ENCODE measurements at places on chromosomes 13 and 19.

DNA sequence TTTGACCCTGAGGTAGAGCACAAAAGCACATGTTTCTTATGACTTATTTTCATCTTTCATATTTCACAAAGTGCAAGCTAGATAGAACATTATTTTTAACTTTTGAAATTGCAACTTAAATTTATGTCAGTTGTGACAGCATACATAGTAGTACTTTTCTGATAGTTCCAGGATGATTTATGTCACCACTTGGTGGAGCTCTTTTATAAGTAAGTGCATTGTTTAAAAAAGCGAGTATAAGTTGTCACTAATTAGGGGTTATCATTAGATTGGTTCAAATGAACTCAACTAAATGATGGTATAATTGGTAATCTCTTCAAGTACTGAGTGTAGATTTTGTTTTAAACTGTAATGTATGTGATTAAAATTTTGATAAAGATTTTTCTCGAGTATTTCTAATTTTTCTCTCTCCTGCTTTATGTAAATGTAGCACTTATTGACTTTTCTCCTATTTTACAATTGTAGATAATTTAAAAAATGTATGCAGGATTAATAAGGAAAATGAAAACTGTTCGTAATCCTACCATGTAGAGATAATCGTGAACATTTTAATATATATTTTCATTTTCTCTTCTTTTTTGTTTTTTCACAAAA lies 31.1 kb downstream of the RB1 start:
- DNase-seq = no peak

DNA sequence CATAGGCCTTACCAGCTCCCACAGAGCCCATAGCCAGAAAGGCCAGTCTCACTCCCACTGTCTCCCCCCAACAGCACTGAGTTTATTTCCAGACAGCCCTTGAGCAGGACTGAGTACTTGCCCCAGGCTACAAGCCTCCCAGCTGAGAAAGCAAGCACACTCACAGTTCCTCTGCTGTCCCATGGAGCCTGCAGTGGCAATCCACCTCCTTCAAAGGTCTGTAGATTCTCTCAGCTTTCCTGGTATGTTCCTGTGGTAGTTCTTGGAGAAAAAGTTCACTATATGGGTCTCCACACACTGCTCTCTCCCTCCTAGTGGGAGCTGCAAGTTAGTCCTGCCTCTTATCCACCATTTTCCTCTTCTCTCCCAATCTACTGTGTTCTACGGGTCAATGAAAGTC lies 728.7 kb downstream of the DIAPH3 start:
- DNase-seq = no peak

GRCh38 chr19:45632468-45633196 lies 6.6 kb downstream of the EML2 start:
- DNase-seq = peak; percentile 38

GRCh38 chr13:49407936-49408335 lies 35.9 kb downstream of the CAB39L start:
- no peak for DNase-seq

DNA sequence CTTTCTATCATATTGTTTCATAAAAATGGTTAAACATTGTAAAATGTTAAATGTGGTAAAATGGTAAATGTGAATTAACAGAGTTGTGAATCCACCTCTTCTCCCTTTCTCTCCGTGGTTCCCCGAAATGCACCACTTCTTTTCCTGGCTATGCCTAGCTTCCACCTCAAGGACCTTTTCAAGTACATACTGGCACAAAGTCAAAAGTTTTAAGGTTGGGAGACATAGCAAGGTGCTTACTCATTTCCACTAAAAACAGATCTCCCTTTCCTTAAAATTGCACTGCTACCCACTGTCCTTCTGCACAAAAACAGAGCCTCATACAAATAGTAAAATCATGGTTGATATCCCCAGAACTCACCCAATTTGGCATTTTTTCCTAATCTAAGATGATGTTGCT lies 558.2 kb downstream of the SLITRK6 start:
- DNase-seq = no peak

DNA sequence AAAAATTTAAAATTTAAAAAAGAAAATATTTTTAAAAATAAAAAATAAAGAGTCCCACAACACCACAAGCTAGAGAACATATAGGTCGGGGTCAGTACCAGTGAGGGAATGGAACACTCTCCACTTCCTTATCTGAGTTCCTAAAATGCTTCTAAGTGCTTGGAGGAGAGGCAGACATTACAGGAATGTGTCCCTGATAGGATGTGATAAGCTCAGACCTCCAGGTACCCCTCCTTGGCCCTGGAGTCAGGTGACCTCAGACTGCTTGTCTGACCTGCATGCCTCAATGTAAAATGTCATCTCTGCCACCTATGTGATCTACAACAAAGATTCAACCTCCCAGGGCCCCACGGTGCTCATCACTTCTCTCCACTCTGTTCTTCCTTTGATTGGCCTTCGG lies 2.8 kb downstream of the ZNF814 start:
- DNase-seq = no peak

DNA sequence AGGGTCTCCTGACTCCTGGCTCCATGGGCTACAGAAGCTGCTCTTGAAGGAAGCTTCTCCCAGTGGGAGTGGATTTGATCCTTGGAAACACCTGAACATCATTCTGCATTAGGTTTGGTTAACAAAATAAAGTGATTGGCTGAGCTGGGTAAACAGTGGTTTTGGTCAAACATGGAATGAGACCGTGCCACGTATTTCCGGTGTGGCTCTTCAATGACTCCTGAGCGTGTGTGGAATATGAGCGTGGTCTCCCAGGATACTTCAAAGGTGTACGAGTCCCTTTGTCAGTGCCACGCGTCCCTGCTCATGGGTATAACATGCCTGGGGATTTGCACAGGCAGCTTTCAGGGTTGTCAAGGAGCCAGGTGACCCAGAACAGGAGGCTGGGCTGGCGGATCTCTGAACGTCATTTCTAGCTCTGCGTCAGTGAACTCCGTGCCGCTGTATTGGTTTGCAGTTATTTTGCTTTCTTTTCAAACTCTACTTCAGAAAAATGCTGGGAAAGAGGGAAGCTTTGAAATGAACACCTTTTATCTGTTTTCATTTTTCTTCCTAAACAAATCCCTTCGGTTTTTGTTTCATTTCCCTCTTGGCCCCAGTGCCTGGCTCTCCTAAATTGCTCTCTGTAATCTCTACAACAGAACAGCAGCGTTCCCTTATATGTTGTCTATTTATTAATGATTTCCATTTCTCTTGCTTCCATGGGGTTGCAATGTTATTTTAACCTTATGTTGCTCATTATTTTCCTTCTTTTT lies 26.3 kb upstream of the GJB6 start:
- no peak for DNase-seq

DNA sequence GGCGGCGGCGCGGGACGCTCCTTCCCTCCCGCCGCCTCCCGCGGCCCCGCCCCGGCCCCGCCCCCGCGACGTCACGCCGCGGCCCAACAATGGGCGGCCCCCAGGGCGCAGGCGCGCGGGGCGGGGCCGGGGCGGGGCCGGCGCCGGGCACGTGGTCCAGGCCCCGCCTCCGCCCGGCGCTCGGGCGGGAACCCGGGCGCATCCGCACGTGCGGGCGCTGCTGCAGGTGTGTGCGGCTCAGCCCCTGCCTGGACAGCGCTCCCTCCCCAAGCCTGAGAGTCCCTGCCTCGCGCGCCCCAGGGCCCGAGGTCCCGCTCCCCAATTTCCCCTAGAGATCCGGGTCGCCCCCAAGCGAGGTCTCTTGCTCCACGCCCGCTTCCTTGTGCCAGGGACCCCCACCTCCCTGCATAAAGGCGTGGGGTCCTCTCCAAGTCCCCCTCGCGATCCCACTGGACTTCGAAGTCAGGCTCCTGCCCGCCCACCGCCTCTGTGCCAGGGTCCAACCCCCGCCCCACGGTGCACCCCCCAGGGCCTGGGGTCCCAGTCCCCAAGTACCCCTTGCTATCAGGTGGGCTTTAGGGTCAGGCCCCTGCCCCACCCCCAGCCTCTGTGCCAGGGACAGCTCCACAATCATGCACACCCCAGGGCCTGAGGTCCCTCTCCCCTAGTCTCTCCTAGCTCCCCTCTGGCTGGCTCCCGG lies at the start of gene MEX3D:
Gene MEX3D, minus strand, starts transcription at position 6 of the 700 bp plus-strand sequence. CDS start 267 bp downstream, outside the sequence.
- DNase-seq = peak; percentile 66

- no peak for DNase-seq
Measured at GRCh38 chr13:109096101-109096500, 466.7 kb downstream of the MYO16 start.

DNA sequence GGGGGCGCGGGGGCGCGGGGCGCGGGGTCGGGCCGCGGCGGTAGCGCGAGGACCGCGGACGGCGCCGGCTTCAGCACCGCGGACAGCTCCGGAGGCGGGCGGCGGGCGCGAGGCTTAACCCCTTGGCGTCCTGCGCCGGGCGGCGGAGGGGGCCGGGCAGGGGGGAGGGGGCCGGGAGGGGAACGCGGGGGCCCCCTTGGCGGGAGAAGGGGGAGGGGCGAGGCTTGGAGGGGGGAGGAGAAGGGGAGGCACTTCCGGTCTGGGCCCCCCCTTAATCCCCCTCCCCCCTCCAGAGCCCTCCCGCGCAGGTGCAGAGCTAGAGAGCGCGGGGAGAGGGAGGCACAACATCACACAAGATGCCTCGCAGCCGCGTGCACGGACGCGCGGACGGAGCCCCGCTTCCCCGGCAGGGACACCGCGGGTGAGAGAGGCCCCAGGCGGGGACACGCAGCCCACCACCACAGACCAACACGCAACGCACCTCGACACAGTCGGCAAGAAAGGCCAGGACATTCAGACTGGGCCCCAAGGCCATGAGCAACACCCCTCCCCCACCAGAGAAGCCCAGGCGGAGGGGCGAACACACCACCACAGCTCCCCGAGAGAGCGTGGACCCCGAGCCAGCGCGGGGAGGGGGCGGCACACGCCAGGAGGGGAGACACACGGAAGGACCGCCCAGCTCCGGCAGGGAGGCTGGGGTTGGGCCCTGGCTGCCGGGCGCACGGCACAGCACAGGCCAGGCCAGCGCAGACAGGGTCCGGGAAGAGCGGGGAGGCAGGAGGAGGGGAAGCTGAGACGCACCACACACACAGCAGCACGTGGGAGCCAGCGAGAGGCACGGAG lies 24.1 kb downstream of the SHANK1 start:
- no peak for DNase-seq

DNA sequence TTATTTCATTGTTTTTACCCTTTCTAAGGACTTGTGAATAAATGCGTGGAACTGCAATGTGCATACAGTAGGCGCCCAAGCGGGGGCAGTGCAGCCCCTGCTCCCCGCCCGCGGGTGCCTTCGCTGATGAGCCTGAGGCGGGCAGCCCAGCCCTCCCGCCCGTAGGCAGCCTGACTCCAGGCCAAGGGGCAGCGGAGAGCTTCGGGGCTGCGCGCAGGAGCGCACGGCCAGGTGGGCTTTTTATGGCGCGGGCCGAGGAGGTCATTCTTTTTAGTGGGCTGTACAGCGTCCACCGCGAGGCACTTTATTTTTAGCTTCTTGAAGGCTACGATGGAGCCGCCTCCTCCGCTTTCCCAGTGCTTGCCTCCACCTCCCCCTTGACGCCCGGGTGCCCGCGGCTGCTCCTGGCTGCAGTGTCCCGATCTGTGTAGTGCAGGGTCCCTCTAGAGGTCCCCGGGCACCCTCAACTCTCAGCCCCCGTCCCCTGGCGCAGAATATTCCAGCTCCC lies 60.5 kb downstream of the CCNE1 start:
- DNase-seq = no peak

DNA sequence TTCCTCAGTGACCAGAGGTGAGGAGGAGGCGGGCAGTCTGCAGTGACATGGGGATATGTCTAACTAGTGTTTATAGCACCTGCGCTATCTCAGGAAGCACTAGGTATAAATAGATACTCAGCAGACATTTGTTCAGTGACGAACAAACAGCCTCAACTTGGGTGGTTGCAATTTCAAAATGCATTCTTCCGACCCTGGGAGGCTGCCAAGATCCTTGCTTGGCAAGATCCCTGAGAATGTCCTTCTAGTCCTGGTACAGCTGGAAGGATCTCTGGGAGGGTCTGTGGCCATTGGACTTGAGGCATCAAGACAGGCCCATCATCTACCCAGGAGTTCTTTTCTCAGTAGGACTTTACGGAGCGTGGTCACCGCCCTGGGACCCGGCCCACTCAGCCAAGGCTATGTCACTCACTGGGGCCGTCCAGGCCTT lies 299.5 kb downstream of the ZNF536 start:
- DNase-seq = no peak

DNA sequence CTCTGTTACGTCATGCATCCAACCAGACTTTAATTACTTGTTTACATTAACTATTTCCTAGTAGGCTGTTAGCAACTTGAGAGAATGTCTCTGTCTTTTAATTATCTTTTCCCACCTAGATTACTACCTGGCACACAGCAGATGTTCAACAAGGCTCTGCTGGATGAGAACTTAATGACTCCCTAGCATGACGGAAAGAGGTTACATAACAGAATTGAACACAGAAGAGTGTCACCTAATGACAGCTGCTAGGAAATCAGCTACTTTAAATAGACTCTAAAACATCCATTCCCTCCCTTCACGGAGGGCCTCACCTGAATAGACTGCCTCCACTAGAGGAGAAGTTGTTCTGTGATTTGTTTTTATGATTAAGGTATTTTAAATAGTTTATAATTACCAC lies 110.8 kb downstream of the TEX29 start:
- no peak for DNase-seq

GRCh38 chr13:78398743-78399410 lies 204.5 kb downstream of the POU4F1 start:
- DNase-seq = no peak

- DNase-seq = no peak
Measured at GRCh38 chr19:10089801-10090375, 3.8 kb downstream of the SHFL start.

DNA sequence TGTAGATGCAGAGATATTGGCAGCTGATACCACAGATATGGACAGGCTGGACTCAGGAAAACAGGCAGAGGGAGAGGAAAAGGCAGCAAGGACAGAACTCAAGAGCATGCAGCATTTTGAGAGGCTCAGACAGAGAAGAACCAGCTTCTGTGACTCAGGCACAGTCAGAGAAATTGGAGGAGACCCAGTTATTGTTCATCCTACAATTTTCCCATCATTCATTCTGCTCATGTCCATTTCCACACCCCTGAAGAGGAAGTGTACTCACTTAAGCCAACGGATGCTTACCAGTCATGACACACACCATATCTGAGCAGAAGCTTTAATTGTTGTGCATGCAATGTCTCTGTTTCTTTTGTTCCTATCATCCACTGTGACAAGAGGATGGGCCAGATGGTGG lies 359.8 kb upstream of the HTR2A start:
- DNase-seq = no peak

- DNase-seq = no peak
Measured at GRCh38 chr13:77036279-77036678, 9.3 kb upstream of the FBXL3 start.

- DNase-seq = no peak
Measured at GRCh38 chr19:40742886-40743285, 7.4 kb downstream of the ACTMAP start.

GRCh38 chr13:72255908-72256307 lies 388.9 kb upstream of the DACH1 start:
- DNase-seq = no peak

DNA sequence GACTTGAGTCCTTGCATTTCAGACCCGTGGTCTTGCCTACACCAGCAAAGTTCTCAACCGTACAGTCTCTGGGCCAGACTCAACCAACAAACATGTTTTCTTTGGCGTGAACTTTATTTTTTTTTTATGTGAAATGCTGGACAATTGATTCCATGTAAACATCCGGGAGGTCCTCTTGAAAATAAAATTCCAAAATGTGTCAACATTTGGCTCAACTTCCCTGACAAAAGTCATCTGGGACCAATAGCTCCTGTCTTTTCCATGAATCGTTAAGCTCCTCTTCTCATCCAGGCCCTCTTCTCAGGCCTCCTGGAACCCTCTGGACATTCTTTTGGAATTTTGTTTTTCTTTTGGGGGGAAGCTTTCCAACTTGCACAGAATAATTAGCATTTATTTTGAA lies 2.7 kb downstream of the ALDH16A1 start:
- DNase-seq = no peak
